ENCODE measurements at places on chromosomes 6 and 20.

DNA sequence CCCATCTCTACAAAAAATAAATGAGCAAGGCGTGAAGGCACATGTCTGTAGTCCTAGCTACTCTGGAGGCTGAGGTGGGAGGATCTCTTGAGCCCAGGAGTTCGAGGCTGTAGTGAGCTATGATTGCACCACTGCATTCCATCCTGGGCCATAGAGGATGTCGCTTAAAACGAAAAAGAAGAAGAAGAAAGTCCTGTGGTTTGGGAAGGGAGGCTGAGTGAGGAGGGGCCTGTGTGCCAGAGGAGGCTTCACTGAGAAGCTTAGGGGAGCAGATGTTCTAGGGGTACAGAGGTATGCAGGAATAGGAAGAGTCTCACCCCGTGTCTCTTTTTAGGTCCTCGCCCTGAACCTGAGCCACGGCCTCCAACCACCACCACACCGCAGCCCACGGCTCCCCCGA, 4.2 kb downstream of the MMP9 start:
- no peak for DNase-seq

DNA sequence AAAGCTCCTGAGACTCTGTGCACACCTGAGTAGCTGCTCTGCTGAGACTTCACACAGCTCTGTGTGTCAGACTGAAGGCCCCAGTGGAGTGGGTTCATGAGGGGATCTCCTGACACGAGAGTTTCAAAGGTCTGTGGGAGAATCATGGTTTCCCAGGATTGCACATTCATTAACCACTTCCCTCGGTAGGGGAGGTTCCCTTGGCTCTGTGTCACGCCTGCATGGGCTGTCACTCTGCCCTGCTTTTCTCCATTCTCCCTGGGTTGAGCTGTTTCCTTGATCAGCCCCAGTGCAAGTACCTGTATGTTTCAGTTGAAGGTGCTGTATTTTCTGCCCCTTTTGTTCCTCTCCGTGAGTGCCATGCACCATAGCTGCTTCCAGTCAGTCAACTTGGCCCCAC, 236.9 kb downstream of the EPM2A start:
- no peak for DNase-seq

- no peak for DNase-seq
These were observed 89.7 kb upstream of the RNF217 start for GRCh38 chr6:124872361-124873065.

- DNase-seq = no peak
These were observed 38.2 kb downstream of the MBOAT1 start for GRCh38 chr6:20173833-20174792.

- no peak for DNase-seq
These were observed 58.0 kb downstream of the DOP1A start for GRCh38 chr6:83125425-83125824.

GRCh38 chr6:44388135-44388487, 605 bp downstream of the CDC5L start:
- no peak for DNase-seq

- no peak for DNase-seq
These were observed 21.6 kb upstream of the VSX1 start for GRCh38 chr20:25103526-25103925.

GRCh38 chr6:103862297-103862696, 997.4 kb downstream of the HACE1 start:
- no peak for DNase-seq

DNA sequence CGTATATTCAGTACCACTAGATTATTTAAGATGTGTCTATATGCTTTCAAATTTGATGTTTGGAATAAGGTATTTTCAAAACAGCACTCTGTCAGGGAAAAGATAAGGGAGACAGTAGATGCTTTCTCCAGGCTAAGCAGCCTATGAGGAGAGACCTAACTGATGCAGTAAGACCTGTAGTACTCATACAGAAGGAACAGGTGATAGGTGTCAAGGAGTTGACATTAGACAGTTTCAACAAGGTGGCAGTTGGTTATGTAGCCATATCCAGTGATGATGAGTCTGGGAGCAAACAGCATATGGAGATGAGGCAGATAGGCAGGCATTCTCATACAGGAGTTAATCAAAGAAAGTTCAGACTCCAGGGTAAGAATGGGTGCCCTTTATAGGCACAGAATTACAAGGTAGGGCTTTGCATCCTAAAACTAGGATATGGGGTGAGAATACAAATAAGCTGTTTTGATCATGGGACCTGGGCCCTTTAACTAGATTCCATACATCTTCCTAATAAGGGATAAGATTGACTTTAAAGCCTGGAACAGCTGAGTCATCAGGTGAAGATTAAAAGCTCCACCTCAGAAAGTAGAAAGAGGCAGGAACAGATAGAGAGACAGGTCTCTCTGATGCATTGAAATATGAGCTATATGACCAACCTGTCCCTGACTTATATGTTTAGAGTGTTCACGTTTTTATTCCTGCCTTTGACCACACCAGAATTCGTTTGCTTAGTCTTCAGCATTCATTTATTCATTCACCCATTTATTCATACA, 7.9 kb downstream of the RSPH4A start:
- no peak for DNase-seq

DNA sequence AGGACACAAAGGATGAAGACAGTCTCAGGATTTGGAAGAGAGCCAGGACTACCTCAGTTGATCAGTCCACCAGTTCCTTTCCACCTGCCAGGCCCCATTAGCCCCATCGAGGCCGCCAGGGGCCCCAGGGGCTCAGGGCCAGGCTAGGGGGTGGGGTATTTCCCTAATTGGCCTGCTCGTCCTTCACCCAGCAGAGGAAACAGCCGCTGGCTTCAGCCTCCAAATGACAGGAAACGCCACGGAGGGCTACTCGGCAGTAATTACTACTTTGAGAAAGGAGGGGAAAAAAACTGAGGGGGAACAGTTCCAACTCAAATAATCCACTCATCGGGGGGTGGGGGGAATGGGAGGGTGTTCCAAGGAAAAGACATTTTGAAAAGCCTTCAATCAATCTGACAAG, 42.7 kb downstream of the MAFB start:
- DNase-seq = no peak

DNA sequence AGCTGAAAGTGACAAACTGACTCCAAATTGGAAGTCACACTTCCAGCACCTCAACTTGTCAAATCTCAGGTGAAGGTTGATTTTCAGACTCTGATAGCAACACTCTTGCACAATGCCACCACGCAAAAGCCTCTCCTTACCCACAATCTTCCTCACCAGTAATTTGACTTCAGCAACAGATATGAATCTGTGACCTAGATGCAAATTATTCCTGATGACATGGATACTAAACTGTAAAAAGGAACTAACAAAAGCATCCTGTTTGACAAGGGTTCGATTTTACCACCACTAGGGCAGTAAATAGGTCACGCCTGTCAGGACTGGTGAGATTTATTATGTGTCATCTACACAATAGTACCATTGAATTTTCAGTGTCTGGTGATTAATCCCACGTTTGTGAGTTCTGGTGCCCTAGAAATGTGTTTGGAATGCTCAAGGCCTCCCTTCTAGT, 134.4 kb upstream of the COL21A1 start:
- no peak for DNase-seq

- no peak for DNase-seq
These were observed 26.5 kb downstream of the CYB5R4 start for GRCh38 chr6:83885984-83886383.

DNA sequence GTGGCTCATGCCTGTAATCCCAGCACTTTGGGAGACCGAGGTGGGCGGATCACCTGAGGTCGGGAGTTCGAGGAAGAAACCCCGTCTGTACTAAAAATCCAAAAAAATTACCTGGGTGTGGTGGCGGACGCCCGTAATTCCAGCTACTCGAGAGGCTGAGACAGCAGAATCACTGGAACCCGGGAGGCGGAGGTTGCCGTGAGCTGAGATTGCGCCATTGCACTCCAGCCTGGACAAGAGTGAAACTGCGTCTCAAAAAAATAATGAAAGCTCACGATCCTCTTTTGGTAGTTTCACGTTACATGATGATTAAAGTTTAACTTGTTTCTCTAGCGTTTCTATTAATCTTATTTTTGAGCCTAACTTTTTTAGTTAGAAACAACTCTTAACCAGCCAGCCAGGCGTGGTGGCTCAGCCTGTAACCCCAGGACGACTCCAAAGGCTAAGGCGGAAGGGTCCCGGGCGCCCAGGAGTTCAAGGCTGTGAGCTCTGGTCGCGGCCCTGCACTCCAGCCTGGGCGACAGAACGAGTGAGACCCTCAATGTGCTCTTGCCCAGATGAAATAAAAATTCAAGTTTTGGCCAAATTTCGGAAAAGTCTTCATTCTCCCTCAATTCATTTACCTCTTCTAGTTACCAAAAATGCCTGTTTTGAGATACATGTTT, 1.2 kb upstream of the WRNIP1 start:
- no peak for DNase-seq

- no peak for DNase-seq
These were observed 355.9 kb downstream of the FARS2 start for GRCh38 chr6:5617179-5617578.

DNA sequence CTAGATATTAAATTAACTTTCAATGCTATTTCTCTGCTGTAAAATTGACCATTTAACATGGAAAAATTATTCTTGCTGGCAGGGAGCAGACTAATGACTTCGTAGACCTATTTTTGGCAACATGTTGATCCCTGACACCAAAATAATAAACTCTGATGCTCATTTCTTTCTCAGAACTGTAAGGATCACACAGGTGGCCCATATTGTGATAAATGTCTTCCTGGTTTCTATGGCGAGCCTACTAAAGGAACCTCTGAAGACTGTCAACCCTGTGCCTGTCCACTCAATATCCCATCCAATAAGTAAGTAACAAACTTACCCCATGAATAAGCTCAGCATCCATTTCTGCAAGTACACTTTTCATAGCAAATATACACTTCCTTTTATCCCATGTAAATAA, 387.5 kb downstream of the LAMA2 start:
- DNase-seq = no peak

DNA sequence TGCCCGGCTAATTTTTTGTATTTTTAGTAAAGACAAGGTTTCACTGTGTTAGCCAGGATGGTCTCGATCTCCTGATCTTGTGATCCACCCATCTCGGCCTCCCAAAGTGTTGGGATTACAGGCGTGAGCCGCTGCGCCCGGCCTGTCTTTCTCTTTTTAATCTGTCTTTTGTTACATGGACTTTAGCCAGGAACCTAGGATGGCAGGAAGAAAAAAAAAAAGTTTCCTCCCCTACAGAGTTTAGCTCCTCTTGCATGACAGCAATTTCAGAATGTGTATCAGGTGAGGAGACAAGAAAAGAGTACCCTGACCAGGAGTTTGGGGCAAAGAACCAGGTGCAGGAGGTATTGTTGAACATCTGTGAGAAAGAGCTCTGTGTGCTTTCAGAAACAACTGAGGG, 21.4 kb upstream of the TXLNB start:
- no peak for DNase-seq

All from fibroblast of the aortic adventitia (primary cell).